ENCODE measurements at places on chromosomes 3 and 15.
A peak's percentile ranks its signal among the peaks of the same experiment; 100 is the strongest.

- no peak for DNase-seq
These were observed 169.2 kb upstream of the STRIT1 start for GRCh38 chr3:155462672-155463071.

DNA sequence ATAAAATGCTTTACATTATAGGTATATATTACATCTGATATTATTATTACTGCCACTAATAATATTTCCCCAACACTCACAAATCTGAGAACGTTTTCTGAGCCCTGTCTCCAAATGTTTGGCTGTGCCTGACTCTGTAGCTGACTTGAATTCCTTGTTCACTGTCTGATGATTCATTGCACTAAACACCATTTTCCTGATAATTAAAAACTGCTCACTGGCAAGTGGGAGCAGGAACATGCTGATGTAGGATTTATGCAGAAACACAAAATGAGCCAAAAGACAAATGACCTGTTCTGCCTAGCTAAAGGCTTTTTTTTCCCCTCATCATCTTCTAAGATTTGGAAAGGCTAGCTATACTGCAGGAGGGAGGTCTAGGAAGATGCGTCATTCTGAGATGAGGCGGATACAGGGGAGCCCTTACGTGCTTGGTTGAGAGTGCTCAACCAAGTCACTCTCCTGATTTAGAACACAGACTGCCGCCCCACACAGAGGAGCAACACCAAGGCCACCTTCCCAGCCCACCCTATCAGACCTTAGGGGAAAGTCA is 380.7 kb downstream of the EPHB1 start:
- no peak for DNase-seq

DNA sequence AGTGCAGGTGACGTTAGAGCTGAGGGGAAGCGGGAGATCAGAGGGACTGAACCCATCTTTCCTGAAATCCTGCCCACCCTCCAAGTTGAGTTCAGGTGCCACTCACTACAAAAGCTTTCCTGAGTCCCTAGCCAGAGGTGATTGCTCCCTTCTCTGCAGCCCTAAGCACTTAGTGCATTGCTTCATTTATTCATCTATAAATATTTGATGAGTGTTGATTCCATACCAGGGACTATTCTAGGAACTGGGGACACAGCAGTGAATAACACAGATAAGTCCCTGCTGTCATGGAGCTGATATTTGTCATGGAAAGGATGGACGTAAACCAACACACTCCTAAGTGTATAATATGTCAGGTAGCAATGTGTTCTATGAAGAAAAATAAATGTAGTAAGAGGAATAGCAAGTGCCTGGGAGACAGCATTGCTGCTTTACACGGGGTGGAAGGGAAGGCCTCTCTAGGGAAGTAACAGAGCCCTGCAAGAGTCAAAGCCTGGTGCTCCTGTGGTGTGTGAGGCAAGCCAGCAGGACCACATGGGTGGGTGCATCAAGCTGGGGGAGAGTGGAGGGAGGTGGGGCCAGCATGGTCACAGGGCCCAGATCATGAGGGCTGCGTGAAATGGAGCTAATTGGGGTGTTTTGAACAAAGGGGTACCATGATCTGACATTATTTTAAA is 18.6 kb downstream of the ALPK3 start:
- no peak for DNase-seq

- no peak for DNase-seq
These were observed 54.2 kb upstream of the RPL32 start for GRCh38 chr3:12895391-12896062.

DNA sequence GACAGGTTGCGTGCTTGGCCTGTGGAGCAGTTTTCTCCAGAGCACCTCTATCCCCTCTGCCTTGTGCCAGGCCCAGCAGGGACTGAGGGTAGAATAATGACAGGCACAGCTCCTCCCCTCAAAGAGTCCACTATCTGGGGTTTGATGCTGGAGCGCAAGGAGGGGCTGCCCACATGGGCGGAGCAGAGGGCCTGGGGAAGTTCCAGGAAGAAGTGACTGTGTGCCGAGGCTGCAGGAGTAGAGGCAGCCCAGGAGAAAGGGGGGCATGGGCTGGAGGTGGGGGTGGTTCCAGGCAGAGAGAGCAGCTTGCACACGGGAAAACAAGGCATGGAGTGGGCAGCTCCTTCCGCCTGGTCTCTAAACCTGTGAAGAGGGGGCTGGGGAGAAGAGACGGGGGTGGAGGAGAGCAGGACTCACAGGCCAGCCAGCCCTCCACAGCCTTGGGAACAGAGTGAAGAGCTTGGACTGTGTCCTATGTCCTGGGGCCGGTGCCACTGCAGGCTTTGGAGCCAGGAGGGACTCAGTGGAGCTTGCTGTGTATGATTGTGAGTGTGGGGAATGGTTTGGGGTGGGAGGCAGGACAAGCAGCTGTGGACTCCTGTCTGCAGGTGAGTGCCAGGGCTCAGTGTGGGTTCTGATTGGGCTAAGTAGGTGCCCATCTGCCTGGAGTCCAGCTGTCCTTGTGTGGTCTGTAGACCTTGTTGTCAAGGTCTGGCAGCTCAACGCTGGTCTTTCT is 48.1 kb downstream of the APBA2 start:
- DNase-seq, result no peak

DNA sequence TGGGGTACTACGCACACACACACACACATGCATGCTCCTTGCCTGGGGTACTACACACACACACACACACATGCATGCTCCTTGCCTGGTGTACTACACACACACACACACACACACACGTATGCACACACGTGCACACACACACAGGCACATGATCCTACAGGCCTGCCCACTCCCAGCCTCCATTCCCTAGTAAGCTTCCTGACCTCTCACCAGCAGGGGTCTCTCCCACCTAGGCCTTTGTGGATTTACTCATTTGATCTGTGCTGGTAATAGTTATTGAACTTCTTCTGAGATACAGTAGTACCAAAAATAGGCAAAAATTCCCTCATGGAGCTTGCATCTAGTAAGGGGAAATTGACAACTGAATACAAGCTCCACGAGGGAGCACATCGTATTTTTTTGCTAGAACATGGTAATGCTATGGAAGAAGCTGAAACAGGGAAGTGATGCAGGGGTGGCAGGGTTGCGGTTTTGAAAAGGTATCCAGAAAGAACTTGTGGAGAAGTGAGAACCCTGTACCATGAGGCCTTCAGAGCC is 19.1 kb downstream of the TTC21A start:
- DNase-seq, result peak; percentile 21

- DNase-seq, result no peak
These were observed 133.2 kb downstream of the PDE8A start for GRCh38 chr15:85114886-85115285.

All from GF-D8 (cell line).